ENCODE measurements at places on chromosomes 2 and 18.

GRCh38 chr2:198641161-198641560, 816.6 kb downstream of the SATB2 start:
- no peak for DNase-seq

DNA sequence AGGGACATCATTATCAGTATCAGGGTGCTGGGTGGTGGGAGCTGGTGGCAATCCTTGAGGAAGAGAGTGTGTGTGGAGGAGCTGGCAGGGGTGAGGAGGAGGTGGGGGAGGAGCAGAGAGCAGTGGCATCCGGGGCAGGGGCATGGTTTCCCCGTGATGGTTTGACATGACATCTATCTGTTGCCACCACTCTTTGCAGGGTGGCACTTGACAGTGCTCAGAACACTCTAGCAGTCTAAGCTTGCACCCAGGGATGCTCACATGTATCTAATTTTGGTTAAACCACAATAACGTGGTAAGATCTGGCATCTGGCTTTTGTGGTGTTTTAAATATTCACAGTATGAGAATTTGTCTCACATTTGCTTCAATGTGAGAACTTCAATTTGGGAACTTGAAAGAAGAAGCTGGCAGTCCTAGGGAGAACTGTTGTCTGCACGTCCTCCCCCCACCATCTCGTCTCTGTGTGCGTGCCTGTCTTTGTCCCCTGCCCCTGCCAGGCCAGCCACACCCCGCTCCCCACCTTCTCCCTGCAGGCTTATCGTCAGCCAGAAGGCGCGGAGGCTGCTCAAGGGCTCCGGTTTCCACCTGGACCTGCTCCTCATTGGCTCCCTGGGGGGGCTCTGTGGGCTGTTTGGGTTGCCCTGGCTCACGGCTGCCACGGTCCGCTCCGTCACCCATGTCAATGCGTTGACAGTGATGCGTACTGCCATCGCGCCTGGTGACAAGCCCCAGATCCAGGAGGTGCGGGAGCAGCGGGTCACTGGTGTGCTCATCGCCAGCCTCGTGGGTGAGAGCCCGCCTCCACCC, 11.7 kb downstream of the SLC4A3 start:
- DNase-seq: no peak

DNA sequence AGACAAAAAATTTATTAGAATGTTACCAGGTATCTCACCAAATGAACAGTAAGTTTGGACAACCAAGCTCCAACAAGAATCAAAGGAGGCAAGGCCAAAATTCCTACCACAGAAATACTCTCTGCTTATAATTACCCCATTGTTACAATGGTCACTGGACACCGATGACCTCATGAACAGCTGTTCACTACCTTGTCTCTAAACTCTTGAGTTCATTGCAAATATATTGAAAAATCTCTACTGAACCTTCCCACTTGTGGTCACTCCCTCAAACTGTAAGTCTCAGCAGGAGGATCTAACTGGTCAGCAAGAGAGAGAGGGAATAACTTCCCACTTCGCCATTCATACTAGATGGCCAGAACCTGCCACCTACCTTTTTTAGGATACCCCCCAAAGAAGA, 50.0 kb downstream of the ERBB4 start:
- no peak for DNase-seq

GRCh38 chr18:6018671-6019070, 123.3 kb upstream of the TMEM200C start:
- no peak for DNase-seq

DNA sequence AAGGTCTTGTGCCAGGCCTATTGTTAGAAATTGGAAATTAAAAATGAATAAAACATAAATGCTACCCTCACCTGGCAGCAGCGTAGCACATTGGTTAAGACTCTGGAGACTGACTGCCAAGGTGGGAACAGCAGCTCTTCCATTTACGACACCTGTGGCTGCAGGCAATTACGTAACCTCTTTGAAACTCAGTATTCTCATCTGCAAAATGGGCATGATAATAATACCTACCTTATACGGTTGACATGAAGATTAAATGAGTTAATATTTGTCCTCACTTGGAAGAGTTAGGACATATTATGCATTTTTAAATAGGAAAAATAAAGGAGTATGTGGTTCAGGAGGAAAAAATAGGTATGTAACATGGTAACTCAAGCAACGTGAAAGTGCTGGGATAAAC, 279.3 kb upstream of the NCKAP5 start:
- DNase-seq: no peak
